ENCODE measurements at places on chromosomes 4 and X. TPM values are rescaled to one million over a fixed set of nuclear protein-coding genes. Genes with fewer than 3 reads are reported as not detected.

GRCh38 chr4:7254736-7255487 is 62.6 kb downstream of the SORCS2 start:
- H3K36me3 ChIP-seq, result peaks cover 2% of the 10 kb centered on the region
- peaks cover 17% of the 10 kb centered on the region for H3K27me3 ChIP-seq
- no peak for DNase-seq
- no peak overlapping the region for H3K27ac ChIP-seq
- no peak overlapping the region for H3K4me3 ChIP-seq
- H3K4me1 ChIP-seq, result no peaks in the 10 kb centered on the region

- no peak for DNase-seq
- no peak overlapping the region for H3K4me3 ChIP-seq
- H3K27ac ChIP-seq, result no peak overlapping the region
- no peaks in the 10 kb centered on the region for H3K27me3 ChIP-seq
- no peaks in the 10 kb centered on the region for H3K4me1 ChIP-seq
Measured at GRCh38 chr4:111475001-111475400, 670.3 kb upstream of the FAM241A start.

The PLS3 gene
- total RNA-seq, result 0.99 TPM

The SH3RF1 gene
- total RNA-seq, result 0.63 TPM

GRCh38 chr4:12123707-12124106 is 695.0 kb upstream of the HS3ST1 start:
- H3K36me3 ChIP-seq, result no peaks in the 10 kb centered on the region
- H3K27me3 ChIP-seq, result no peaks in the 10 kb centered on the region
- no peak overlapping the region for H3K27ac ChIP-seq

DNA sequence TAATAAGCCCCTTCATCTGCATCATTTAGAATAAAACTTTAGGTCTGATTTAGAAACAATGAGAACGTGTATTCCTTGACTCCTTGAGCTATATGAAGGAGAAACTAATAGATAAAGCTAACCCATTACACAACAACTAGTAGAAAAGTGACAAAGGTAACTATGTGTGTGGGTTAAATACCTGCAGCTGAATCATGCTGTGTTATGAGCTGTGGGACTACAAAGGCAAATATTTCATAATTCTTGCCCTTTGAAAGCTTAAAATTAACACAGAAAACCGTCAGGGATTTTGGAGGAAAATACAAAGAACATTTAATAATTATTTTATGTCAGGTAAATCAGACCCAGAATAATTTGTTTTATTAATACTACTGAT is 898 bp upstream of the NDP start:
- peak overlapping the region; percentile 74 for H3K4me3 ChIP-seq
- no peak overlapping the region for H3K27ac ChIP-seq
- H3K27me3 ChIP-seq, result peaks cover 58% of the 10 kb centered on the region

- H3K4me3 ChIP-seq, result no peak overlapping the region
- no peaks in the 10 kb centered on the region for H3K27me3 ChIP-seq
- no peak for DNase-seq
- no peak overlapping the region for H3K27ac ChIP-seq
- no peaks in the 10 kb centered on the region for H3K4me1 ChIP-seq
- H3K36me3 ChIP-seq, result no peaks in the 10 kb centered on the region
Measured at GRCh38 chr4:115580901-115581300, 467.5 kb upstream of the NDST4 start.

DNA sequence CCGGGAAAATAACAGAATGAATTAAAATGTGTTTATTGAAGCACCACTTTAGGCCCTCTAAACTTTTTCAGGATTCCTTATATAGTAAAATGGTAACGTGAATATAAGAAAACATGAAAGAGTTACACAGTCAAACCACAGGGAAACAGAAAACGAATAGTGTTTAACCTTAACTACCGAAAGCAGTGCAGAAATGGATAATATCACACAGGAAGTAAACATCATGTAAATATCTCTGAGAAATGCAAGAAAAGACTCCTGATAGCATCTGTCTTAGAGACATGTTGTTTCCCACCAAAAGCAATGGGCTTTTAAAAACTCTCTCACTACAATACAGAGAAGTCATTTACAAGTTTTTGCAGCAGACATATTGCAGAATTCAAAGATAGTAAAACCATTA is 323.9 kb upstream of the CXXC4 start:
- no peaks in the 10 kb centered on the region for H3K27me3 ChIP-seq
- no peaks in the 10 kb centered on the region for H3K4me1 ChIP-seq
- no peaks in the 10 kb centered on the region for H3K36me3 ChIP-seq
- no peak overlapping the region for H3K4me3 ChIP-seq

The CCDC149 gene
- 0.19 TPM for total RNA-seq

DNA sequence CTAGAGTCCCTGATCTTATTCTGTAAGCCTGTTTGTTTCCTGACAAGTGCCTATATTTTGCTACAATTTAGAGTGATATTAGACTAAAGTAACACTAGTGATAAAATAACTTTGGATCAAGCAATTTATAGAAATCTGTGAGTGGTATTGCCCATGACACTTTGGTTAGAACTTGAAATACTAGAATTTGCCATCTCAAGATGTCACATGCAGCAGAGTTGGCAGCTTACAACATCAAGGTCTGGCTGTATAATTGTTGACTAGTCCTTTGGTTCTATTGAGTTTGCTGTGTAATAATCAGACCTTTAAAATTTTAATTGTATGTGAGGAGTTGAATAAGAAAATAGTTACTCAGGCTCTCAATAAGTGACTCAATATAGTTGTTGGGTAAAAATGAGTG is 167.1 kb downstream of the RAPGEF2 start:
- no peaks in the 10 kb centered on the region for H3K36me3 ChIP-seq
- no peak overlapping the region for H3K27ac ChIP-seq

- peaks cover 7% of the 10 kb centered on the region for H3K4me1 ChIP-seq
- DNase-seq, result no peak
Measured at GRCh38 chr4:158652920-158653319, 18.8 kb downstream of the C4orf46 start.

DNA sequence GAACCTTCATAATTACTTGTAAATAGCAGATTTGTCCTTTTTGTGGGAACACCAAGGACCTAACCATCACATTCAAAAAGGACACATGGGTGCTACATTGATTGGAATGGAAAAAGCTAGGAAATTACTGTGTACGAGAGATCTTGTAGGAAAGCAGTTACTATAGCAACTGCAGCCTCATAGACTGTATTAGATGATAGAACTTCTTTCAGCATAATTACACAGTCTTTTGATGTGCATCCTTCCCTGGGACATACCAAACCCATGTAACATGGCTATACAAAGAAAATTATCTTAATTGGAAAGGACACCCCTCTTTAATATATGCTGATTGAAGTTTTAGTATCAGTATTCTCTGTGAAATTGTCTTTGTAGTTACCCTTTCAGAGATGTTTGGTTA is 130.7 kb upstream of the CTSO start:
- no peak for DNase-seq
- H3K4me1 ChIP-seq, result no peaks in the 10 kb centered on the region
- no peaks in the 10 kb centered on the region for H3K36me3 ChIP-seq
- H3K4me3 ChIP-seq, result no peak overlapping the region
- H3K27ac ChIP-seq, result no peak overlapping the region

- no peaks in the 10 kb centered on the region for H3K27me3 ChIP-seq
- DNase-seq, result no peak
- H3K4me3 ChIP-seq, result no peak overlapping the region
- H3K4me1 ChIP-seq, result peaks cover 17% of the 10 kb centered on the region
Measured at GRCh38 chrX:154531626-154532025, 15.0 kb downstream of the G6PD start.

The STOX2 gene
- not detected for total RNA-seq

GRCh38 chrX:84339507-84340364 is 151.7 kb upstream of the RPS6KA6 start:
- H3K27me3 ChIP-seq, result peaks cover 22% of the 10 kb centered on the region
- no peak overlapping the region for H3K27ac ChIP-seq
- DNase-seq, result no peak

GRCh38 chr4:102387552-102388150 is 42.4 kb upstream of the SLC39A8 start:
- DNase-seq, result no peak
- H3K27me3 ChIP-seq, result peaks cover 39% of the 10 kb centered on the region
- H3K27ac ChIP-seq, result no peak overlapping the region
- peaks cover 32% of the 10 kb centered on the region for H3K4me1 ChIP-seq

DNA sequence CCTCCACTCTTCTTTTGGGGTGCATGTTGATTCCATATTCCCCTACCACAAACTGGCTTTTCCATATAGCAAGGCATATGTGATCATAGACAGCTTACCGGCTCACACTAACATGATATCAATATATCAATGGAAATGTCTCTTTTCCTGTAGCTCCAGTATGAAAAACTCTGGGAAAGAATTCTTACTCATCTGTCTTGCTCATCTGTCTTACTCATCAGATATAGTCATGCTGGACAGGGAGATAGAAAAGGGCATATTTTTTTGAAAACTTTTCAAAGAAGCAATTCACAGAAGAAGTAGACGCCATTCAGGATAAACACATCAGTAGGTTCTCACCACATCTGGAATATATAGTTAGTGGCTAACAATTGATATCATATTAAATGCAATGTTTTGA is 794.7 kb downstream of the RAB28 start:
- H3K4me1 ChIP-seq, result no peaks in the 10 kb centered on the region
- no peaks in the 10 kb centered on the region for H3K27me3 ChIP-seq
- H3K27ac ChIP-seq, result no peak overlapping the region
- no peaks in the 10 kb centered on the region for H3K36me3 ChIP-seq

Measured in activated T-cell treated with anti-CD3 and anti-CD28 coated beads, Interleukin-2, amount 50 U/mL, for 72 hours (primary cell).